Amniotic stem cell (primary cell): ENCODE measurements at places on chromosomes 16 and 17.

DNA sequence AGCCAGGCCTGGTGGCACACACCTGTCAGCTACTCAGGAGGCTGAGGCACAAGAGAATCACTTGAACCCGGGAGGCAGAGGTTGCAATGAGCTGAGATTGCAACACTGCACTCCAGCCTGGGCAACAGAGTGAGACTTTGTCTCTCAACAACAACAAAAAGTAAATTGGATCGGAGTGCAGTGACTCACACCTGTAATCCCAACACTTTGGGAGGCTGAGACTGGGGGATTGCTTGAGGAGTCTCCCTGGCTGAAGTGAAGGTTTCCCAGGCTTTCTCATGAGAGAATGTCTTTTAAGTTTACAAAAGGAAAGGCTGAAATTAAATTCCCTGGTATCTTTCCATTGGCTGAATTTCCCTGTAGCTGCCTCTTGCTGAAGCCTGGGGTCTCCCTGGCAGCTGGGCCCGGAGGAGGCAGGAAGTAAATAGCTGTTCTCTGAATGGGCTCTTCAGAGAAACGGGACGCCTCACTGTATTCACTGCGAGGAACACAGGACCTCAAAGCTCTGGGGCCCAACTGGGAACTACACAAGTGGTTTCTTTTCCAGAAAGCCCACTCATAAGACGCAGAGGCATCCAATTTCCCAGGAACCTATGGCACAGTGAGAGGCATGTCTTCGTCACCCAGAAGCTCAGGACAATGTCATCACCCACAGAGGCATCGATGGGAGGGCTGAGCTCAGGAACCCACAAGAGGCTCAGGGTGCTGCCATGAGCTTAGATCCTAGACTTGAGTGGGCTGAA is 77.4 kb upstream of the SMURF2 start:
- DNase-seq: no peak

GRCh38 chr16:57970970-57971369 is at the start of gene CNGB1:
CNGB1 (minus strand) TSS chr16:57971128; CDS start chr16:57967286, 3,842 bp downstream.
- DNase-seq: no peak

- DNase-seq: no peak
Observed at GRCh38 chr16:4414187-4414917, 2.0 kb downstream of the CORO7 start.

DNA sequence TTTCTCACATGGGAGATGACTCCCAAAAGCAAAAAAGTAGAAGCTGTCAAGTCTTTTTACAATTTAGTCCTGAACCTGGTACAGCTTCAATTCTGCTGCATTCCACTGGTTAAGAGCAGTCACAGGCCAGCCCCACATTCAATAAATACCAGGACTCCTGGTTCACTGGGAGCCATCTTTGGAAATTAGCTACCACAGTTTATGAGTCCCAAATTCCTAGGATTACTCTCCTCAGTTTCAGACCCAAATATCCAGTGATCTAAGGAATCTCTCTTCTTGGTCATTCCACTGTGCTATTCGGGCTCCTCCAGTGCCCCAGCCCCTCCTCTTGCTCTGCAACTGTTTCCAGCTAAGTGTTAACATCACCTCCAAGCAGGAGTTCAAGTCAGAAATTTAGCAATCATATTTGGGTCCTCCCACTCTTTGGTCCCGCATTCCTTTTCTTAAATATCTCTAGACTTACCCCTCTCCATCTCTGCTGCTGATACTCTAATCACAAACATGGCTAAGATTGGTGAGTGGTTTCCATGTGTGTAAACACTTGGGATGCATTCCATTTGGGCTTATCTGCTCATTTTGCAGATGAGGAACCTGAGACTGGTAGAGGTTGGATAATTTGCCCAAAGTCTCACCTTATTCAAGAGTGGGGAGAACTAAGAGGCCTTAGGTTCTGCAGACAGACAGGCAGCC is 9.6 kb upstream of the WIPF2 start:
- DNase-seq: peak; percentile 10

GRCh38 chr17:63816123-63816522 is 11.1 kb upstream of the PSMC5 start:
- no peak for DNase-seq

DNA sequence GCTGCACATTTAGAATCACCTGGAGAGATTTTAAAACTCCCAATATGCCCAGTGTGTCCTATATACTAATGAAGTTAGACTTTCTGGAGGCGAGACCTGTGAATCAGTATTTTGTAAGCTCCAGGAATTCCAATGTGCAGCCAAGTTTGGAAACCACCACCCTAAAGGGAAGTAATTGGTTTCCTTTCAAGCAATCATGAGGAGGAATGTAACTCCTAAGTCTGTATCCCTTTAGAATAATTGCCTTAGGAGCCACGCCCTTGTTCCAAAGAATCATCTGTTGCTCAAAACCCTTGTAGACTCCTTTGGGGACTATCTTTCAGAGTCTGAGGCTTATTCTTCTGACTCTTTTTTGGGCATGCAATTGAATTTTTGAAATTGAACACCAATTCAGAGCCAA is 84.4 kb downstream of the DNAH9 start:
- no peak for DNase-seq

DNA sequence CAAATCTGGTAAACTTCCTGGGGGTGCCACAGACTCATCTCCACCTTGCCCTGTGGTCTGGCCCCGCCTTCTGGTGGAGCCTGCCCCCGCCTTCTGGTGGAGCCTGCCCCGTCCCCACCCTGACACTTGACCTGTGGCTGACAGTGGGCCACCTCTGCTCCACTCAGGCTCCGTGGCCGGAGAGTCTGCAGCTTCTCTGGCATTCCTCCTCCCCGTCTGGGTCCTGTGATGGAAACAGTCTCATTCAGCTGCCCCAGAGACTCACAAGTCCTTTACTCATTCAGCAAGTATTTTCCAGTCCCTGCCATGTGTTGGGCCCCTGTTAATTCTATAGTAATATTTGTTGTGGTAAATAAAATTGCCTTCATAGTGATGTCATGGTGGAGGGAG is 21.0 kb upstream of the G6PC1 start:
- no peak for DNase-seq

- no peak for DNase-seq
Observed at GRCh38 chr17:59383893-59384292, 52.4 kb downstream of the YPEL2 start.

- no peak for DNase-seq
Observed at GRCh38 chr17:4599505-4600281, 15.4 kb downstream of the SMTNL2 start.

- no peak for DNase-seq
Observed at GRCh38 chr17:81195941-81196495, 26.7 kb downstream of the CEP131 start.

- DNase-seq: no peak
Observed at GRCh38 chr17:39576187-39576586, 31.5 kb downstream of the NEUROD2 start.

DNA sequence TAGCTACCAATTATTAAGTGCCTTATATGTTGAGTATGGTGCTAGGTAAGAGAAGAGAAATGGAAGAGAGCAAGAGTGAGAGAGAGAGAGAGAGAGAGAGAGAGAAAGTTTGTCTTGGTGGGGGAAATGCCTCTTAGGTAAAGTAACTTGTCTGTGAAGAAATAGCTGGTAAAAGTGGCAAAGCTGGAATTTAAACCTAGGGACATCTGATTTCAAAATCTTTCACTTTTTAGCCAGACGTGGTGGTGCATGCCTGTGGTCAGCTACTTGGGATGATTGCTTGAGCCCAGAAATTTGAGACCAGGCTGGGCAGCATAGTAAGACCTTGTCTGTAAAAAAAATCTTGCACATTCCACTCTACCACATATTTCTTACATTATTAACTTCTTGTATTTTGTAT is 23.0 kb upstream of the CDR2 start:
- peak; percentile 65 for DNase-seq

DNA sequence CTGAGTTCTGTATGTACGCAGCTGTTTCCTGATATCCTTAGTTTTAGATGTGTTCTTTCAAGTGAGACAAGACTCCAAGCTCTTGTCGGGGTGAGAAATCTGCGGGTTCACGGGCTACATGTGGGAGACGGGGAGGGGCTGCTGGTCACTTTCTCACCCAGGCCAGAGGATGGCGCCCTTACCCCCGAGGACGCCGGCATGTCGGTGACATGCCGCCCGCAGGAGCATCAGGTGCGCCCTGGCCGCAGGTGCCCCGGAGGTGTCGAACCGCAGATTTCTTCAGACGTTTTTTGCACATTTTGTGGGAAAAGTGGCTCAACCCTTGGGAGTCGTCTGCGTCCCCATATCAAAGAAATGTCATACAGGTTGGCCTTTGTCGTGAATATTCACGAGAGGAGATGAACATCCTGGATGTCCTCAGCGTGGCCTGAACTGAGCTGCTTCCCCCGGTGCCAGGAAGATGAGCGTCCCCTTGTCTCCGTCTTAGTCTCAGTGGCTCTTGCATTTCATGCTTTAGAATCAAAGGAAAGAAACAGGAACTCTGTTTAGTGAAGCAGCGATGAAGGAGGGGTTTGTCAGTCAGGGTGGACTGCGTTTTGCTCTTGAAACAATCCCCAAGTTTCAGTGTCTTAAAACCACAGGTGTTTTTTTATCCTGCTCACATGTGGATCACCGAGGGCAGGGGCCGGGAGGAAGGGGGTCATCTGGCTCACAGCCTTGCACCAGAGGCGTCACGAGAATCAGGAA is 75.4 kb upstream of the ZNF750 start:
- DNase-seq: no peak

DNA sequence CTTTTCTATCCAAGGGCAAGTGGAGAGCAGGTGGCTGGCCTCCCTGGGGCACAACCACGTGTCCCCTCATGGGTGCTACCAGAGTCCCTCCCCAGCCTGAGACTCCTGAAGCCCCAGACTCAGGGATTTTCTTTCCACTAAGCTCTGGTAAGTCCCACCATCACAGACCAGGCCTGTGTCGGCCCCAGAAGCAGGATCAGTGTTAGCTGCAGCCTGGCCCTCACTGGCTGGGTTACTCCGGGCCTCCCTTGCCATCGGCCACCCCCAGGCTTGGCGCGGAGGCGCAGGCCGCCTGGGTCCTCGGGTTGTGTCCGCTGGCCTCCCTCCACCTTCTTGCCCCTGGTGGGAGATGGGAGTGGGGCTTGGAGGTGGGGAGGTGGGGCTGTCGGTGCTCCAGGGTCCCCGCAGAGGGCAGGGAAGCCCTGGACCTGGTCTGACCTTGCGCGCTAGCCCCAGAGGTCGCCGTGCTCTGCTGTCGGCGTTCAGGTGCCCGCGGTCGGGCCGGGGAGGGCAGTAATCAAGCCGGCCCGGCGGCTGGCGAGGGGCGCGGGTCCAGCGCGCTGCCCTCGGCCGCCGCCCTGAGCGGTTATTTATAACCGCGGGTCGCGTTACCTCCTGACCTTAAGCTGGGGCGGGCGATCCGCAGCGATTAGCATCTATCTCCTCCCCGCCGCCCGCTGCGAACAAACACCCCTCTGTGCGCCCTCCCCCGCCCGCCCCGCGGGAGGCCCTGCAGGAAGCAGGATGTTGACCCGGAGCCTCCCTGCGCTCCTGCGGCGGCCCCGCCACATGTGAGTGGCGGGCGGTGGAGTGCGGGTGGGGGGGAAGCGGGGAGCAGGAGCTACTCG is 78.1 kb upstream of the TOB1 start:
- DNase-seq: no peak

DNA sequence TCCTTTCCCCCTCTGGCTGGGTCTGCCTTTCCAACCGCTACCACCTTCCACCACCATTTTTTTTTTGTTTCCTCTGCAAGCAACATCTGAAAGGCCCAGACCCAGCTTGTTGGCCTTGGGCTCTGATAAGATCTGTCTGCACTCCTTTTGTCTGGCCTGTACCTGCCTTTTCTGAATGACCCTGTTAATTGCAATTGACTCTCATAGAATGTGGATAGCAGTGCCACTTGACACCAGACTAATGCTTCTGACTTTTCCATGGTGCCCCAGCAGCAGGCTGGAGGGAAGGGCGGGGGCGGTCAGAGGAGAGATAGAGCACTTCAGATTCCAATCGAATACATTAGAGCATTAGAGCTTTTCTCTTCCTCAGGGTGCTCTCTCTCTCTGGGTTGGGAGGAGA is 538.9 kb downstream of the WWOX start:
- DNase-seq: no peak

- no peak for DNase-seq
Observed at GRCh38 chr16:35391328-35391727, 1931.9 kb downstream of the TP53TG3F start.

DNA sequence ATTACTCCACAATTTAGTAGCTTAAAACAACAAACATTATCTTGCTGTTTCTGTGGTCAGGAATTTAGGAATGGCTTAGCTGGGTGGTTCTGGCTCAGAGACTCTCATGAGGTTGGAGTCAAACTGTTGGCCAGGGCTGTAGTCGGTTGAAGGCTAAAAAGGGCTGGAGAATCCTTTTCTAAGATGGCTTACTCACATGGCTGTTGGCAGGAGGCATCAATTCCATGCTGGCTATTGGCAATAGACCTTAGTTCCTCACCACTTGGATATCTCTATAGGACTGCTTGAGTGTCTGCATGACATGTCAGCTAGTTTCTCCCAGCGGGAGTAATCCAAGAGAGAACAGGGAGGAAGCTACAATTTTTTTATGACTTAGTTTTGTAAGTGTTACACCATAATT is 6.6 kb upstream of the EFCAB13 start:
- DNase-seq: no peak

GRCh38 chr16:57278494-57278893 is 6.0 kb downstream of the PLLP start:
- DNase-seq: no peak

GRCh38 chr17:56176091-56176490 is 22.8 kb downstream of the ANKFN1 start:
- no peak for DNase-seq

- DNase-seq: no peak
Observed at GRCh38 chr17:19382531-19383444, 4.2 kb downstream of the MFAP4 start.

- no peak for DNase-seq
Observed at GRCh38 chr17:42618442-42619150, 9.1 kb downstream of the TUBG1 start.

DNA sequence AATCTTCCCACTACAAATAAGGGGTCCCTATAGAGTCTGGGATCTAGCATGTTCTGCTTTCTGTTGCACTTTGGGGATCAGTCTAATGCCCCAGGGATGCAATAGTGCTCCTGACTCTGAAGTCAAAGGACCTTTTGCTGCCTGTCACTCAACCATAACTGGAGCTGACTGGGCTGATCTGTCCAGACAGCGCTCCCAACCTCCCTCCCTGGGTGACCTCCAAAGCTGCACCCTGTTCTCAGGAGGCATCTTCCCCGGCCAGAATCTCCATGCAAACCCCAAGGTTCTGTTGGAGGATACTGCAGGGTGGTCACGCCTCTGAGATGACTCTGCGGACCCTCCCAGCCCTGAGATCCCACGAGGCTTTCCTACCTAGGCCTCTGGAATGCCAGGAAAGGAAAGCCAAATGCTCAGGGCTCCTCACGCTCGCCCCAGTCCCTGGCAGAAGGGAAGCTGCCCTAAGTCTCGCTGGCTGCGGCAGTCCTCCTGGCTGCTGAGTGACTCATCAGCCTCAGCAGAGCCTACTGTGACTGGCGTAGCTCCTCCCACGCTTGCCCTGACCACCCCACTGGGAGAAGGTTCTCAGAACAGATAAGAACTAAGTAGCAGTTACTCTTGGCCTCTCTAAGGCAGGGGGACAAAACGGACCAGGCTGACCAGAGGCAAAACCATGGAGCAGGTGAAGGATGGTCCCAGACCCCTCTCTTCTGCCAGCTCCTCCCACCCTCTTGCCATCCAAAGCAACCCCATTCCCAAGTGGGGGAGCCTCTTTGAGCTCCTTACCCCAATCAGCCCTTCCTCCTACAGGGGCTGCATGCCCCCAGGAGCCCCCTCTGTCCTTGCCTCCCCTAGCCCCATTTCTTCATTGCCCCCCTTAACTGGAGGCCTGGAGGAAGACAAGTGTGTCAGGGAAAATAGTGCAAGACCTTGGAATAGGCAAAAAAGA is 124.1 kb upstream of the TNRC6C start:
- DNase-seq: peak; percentile 83
